ENCODE measurements at places on chromosomes 12 and 14.

- DNase-seq: no peak
Measured at GRCh38 chr12:15892645-15893259, 10.6 kb downstream of the STRAP start.

DNA sequence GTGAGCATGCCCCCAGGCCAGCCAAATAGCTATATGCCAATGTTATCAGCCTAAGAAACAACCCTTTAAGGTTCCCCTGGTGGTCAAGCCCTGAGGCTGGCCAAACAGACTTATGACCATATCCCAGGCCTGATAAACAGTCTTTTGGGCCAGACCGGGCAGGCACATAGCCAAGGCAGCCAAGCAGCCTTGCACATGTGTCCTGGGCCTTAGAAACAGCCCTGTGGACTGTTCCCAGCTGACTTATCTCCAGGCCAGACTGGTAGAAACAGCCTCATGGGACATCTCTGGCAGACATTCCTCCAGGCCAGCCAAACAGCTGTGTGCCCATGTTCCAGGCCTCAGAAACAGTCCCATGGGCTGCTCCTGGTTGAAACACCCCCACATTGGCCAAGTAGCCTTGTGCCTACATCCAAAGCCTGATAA is 295.0 kb upstream of the MGAT4C start:
- peak; percentile 88 for DNase-seq

DNA sequence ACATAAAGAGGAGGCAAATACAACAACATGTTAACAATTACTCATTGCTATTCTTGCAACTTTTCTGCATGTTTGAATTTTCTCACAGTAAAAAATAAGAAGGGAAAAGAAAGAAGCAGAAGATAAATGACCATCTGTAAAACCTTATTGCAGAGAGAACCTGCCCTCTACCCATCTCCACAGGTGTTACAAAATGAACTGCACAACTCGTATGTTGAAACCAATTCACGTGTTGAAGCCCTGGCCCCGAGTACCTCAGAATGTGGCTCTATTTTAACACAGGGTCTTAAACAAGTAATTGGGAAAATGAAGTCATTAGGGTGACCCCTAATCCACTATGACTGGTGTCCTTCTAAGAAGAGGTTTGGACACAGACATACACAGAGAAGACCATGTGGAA is 39.5 kb downstream of the FOXN3 start:
- no peak for DNase-seq

- no peak for DNase-seq
Measured at GRCh38 chr12:106973545-106973944, 13.4 kb downstream of the MTERF2 start.

GRCh38 chr12:53217931-53218307 is 10.9 kb upstream of the ITGB7 start:
- DNase-seq: no peak

DNA sequence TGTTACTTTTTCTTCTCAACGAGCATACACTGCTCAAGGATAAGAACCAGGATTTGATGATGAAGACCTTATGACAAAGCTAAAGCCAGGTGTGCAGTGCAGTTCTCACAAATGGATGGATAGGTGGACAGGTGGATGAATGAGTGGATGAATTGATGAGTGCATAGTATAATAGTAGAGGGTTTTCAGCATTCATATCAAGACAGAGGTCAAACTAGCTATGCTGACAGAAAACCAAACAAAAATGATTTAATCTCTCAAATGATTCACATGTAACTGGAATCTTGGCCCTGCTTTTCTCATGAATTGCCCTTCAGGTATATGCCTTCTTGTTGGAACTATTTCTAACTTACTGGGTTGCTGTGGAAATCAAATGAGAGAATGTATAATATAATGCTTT is 240.9 kb downstream of the BCAT1 start:
- DNase-seq: no peak

All from BE2C (cell line).